ENCODE measurements at places on chromosomes 13 and 19.

- DNase-seq, result no peak
Observed at GRCh38 chr13:74061926-74062595, 72.1 kb downstream of the KLF12 start.

GRCh38 chr19:33948651-33949335 is 152.1 kb downstream of the KCTD15 start:
- no peak for DNase-seq

GRCh38 chr19:35828692-35829301 is 16.2 kb upstream of the PRODH2 start:
- peak; percentile 84 for DNase-seq

- DNase-seq, result peak; percentile 82
Observed at GRCh38 chr19:14366529-14366928, 14.7 kb upstream of the ADGRE5 start.

GRCh38 chr19:28864024-28864503 is 348.9 kb downstream of the UQCRFS1 start:
- no peak for DNase-seq
